ENCODE measurements at places on chromosomes 11 and 22. TPM values are rescaled to one million over a fixed set of nuclear protein-coding genes. Genes with fewer than 3 reads are reported as not detected.
A peak's percentile ranks its signal among the peaks of the same experiment; 100 is the strongest.

DNA sequence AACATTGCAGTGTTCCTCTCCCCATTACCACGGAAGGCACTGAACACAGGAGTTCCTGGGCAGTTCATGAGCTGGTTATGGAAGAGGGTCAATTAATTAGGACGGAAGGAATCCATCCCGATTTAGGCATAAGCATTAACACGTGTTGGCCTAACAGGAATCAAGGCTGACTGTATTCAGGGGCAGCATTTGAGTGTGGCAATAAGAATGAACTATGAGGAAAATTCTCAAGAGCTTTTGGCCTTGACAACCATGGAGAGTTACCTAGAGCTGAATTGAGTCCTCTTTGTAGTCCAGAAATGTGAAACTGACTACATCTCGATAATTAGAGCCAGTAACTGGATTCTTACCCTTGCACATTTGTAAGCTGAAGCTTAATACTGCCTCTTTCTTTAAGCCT, 82.4 kb upstream of the CRTAM start:
- no peak for DNase-seq

- DNase-seq: no peak
Measured at GRCh38 chr11:127114035-127114434, 113.5 kb upstream of the KIRREL3 start.

GRCh38 chr11:30245621-30246020, 14.8 kb downstream of the FSHB start:
- DNase-seq: no peak

DNA sequence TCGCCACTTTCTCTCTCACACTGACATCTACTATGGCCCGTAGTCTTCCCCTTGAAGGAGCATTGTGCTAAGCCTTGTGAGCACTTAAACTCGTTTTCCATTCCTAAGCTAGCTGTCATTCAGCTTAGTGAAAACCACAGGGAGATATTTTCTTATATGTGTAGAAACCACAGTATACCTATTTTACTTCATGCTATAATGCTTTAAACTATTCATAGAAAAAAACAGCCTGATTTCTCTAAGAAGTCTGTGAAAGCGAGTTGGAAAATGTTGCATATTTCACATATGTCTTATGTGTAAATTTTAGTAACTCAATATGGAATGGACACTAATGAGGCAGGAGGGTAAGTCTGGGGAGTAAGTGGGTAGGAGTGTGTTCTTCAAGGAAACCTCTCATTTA, 194.3 kb upstream of the CTSC start:
- DNase-seq: no peak

DNA sequence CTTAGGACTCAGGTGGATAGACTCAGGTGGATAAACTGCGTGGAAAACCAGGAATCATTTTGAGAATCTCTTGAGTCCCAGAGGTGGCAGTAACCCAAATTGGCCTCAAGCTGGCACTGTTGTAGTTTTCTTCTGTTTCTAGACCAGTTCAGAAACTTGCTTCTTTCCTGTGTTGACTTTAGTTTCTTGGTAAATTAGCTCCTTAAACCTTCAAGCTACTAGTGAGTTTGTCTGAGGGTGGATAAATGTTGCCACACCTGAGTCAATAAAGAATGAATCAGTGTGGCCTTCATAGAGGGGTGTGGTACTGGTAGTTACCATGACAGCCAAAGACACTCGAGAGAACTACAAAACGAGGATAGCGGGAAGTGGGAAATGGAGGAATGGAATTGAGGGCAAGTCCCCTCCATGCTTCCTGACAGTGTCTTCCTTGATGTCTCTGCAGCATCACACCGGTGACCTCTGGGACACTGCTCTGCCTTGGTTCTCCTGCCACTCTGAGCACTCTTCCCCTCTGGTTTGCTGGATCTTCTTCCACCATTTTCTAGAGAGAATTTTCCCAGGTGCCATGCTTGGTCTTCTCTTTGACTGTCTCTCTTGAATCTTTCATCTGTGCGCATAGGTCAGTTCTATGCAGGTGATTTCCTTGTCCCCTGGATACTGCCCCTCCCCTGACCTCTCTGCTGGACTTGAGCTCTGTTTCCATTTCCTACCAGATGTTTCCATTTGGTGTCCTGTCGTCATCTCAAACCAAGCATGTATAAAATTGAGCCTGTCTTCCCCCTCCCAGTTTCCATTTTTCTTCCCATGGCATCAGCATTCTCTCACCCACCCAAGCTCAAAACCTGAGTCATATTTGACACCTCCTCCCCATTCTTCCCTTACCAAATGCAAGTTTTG, 7.2 kb downstream of the POLD4 start:
- peak; percentile 92 for DNase-seq

- no peak for DNase-seq
Measured at GRCh38 chr22:17575681-17576080, 12.4 kb downstream of the SLC25A18 start.

- no peak for DNase-seq
Measured at GRCh38 chr11:30521297-30522071, 64.7 kb downstream of the MPPED2 start.

MPPED1 gene
- total RNA-seq: not detected
